ENCODE measurements at places on chromosomes 7 and 10.

- no peak for DNase-seq
These were observed 352.5 kb downstream of the FGFR2 start for GRCh38 chr10:121245754-121246153.

DNA sequence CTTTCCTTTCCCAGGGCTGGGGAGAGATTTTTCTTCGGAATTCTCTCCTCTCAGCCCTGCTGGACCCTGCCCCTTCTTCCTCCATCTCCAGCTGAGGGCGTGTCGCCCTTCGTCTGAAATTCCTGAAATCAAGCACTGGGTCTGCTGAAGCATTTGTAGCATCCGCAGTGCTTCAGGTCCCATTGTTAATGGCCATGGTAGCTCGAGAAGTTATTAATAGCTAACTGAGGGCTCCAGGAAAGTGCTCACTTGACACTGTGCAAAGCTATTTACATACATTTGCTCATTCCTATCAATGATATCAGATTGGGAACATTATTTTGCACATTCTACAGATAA, 515 bp downstream of the FAM149B1 start:
- DNase-seq = no peak

- no peak for DNase-seq
These were observed 145.5 kb upstream of the CELF2 start for GRCh38 chr10:10872035-10872673.

DNA sequence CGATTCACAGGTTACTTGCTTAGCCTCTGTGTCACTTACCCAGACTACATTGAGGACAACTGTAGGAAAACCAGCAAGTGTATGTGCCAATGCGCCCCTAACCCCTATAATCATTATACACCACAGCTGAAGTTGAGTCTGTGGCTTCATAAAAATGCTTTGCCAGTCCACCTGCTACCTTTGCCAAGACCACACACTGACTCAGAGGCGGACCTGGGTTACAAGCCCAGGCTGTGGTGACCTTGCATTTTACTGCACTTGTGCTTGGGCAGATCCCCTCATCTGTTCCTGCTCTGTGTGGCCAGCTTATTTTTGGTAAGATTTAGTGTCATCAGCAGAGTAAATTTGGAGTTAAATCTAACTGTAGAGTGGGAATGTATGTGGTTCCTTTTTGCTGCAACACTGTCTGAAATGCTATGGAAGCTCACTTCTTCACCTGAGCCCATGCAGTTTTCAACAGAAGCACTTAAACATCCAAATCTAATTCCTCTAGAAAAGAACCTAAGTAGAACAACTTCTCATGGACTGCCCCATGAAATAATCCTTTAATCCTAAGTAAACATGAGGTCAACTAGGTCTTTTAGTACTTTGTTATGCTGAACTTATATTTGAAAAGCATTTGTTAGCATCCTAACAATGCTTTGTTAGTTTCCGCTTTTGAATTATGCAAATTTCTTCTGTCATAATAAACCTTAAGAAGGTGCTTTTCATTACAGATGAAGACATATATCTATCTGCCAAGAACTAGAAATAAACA, 96.2 kb upstream of the AMPH start:
- DNase-seq = no peak

- no peak for DNase-seq
These were observed 159.1 kb downstream of the SEC23IP start for GRCh38 chr10:120051671-120052070.

- no peak for DNase-seq
These were observed 24.5 kb downstream of the TAS2R16 start for GRCh38 chr7:122970740-122971725.

DNA sequence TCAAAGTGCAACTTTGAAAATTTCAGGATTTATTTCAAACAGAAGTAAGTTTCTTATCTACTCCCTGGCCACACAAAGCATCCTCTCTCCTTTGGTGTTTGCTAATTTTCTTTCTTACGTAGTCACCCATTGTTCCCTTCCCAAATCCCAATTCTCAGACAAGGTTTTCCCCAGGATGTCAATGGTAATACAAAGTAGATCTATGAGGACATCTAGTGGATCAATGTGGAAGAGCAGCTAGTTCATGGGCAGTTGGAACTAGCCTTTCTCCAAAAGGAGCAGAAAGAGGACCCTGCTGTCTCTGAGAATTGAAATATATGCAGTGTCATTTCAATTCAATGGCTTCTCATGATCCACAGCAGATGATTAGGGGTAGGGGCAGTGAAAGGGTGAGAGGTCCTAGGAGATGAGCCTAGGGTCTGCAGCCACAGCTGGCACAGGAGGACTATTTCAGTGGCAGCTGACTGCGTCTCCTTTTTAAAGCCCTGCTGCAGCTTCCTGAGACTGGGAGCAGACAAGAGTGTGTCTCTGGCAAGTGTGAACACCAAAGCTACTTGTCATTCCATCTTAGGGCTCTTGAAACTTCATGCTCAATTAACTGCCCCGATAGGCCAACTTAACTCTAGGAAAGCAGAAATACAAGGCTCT, 632.6 kb downstream of the KCNMA1 start:
- no peak for DNase-seq

DNA sequence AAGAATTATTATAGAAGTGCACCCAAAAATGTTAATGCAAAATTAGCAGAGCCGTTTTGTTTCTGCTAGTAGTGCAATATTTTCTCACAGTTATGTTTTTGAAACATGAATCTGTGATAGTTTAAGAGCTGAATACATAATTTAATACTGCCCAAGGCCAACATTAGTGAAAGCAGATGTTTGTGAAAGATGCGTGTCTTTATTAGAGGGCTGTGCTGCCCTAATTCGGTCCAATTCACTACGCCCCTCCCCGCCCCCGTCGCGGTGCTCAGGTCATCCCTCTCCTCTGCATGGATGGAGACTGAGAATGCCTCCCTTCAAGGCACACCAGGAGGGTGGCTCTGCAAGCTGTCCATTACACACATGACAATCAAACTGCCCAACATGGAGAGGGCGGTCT, 172.0 kb downstream of the TEX36 start:
- DNase-seq = no peak

- DNase-seq = no peak
These were observed 68.7 kb downstream of the NEUROD6 start for GRCh38 chr7:31271641-31272405.

- DNase-seq = no peak
These were observed 136.4 kb downstream of the OAT start for GRCh38 chr10:124282326-124282725.

- DNase-seq = no peak
These were observed 54.5 kb downstream of the GLRX3 start for GRCh38 chr10:130190737-130191115.

DNA sequence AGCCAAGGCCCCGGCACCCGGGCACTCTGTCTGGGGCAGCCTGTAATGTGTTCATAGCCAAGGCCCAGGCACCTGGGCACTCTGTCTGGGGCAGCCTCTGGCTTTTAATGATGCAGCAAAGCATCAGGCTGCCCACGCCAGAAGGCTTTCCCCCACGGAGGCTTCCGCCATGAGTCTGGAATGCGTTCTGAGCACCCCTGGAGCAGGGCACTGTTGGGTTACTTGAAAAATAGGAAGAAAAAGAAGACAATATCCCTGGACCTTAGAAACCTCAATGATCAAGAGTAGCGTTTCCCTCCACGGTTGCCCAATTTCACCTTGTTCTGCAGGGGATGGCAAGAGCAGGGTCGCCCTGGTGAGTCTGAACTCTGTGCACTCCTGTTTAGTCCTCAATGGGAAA, 565.0 kb downstream of the PTPRN2 start:
- DNase-seq = no peak

- DNase-seq = no peak
These were observed 183.0 kb upstream of the ANK3 start for GRCh38 chr10:60572511-60573194.

- no peak for DNase-seq
These were observed 598.8 kb downstream of the SUGCT start for GRCh38 chr7:40733578-40733977.

DNA sequence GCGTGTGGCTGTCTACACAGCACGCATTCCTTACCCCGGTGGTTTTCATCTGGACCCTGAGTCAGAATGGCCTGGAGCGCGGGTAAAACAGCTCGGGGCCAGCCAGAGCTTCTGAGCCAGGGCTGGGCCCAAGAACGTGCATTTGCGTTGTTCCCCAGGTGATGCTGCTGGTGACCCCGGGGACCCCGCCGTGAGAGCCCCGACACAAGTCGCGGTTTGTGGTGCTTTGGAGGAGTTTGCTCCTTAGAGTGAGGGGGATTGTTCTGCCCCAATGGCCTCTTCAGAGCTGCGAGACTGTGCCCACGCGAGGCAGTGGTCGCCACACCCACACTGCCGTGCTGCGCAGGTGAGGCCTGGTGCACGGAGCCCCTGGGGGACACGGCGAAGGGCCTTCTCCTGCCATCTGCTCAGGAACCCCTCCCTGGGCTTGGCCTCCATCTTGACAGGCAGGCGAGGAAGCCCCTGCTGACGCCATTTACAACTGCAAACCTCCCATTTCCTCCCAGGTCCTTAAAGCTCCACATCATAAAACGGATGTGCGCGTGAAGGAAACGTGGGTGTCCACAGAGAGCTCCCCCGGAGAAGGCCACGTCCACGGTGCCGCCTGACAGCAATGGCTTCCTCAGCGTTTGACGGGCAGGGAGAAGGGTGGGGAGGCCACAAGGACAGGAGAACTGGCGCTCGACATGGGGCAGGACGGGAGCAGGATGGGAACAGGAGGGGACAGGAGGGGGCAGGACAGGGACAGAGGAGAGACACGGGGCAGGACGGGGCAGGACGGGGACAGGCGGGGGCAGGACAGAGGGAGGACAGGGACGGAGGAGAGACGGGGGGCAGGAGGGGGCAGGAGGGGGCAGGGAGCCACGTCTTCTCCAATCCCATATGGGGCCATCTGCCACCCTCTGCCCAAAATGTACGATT, 477.2 kb downstream of the DNAJB6 start:
- DNase-seq = no peak

- DNase-seq = no peak
These were observed 143.1 kb downstream of the DYNC2I1 start for GRCh38 chr7:158999496-158999895.

GRCh38 chr10:6871128-6871527, 291.1 kb upstream of the PRKCQ start:
- DNase-seq = no peak

- DNase-seq = no peak
These were observed 178.0 kb downstream of the SRPK2 start for GRCh38 chr7:105210721-105211205.

GRCh38 chr10:91251430-91252056, 31.1 kb downstream of the PCGF5 start:
- peak; percentile 72 for DNase-seq

DNA sequence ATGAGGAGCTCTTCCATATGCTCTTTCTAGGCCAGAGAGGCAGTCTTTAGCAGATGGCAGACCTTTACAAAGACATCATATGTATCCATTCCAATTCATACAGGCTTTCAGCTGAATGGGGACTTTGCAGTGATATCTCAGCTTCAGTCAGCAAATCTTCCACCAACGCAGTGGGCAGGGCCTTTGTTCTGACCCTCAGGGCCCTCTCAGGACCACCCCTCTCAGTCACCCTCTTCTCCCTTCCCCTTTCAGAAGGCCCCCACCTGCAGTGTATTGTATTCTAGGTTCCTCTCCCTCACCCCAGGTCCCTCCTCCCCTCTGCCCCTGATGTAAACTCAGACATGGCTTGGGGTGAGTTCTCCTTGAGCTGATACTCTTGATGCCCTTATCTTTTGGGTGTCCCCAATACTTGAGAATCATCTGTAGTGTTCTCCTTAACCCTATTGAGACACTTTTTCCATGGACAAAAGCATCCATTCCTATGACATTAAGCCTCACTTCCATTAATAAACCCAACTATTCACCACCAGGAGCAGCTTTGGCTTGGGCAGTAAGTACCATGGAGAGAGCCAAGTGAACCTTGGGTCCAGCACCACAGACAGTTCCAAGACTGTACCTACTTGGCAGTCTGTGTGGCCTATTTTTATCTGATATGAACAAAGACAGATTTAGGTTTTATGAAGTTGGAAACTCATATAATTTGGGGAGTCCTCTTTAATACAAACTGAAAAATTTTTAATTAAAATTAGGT, 62.7 kb downstream of the ADCYAP1R1 start:
- DNase-seq = no peak

GRCh38 chr7:128997181-128997580, 57.7 kb downstream of the TNPO3 start:
- no peak for DNase-seq

DNA sequence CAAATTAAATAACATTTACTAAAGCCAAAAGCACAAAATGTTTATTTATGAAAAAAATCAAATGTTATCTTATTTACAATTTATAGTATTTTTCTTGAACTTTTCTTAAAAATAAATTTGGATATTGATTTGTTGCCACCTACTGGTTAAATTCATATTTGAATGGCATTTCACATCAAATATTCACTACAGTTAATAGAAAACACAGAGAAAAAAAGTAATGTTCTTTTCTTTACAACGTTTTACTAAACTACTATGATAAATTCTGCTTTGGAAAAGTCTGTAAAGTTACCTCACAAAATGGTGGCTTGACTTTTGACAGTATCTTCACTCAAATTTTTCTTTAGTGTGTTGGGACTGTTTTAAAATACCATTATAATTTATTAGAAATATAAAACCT, 52.7 kb downstream of the SRPK2 start:
- no peak for DNase-seq

DNA sequence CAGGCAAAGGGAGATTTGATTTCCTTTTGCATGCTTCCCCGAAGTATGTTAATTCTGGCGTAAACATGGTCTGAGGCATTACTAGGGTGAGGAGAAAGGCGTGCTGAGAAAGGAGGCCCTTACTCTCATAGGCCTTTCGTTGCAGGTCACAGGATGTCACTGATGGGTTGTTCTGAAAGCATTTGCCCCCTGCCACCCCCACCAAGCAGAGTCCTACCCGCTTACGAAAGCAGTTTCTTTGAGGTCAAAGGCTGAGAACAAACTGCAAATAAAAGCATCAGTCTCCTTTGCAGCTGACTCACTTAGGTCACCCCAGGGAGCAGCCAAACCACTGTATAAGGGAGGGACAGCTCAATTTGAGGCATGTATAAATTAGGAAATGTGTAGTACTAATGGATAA, 57.1 kb downstream of the BPGM start:
- DNase-seq = no peak

- DNase-seq = no peak
These were observed 64.7 kb downstream of the KAT6B start for GRCh38 chr10:74891053-74891452.

DNA sequence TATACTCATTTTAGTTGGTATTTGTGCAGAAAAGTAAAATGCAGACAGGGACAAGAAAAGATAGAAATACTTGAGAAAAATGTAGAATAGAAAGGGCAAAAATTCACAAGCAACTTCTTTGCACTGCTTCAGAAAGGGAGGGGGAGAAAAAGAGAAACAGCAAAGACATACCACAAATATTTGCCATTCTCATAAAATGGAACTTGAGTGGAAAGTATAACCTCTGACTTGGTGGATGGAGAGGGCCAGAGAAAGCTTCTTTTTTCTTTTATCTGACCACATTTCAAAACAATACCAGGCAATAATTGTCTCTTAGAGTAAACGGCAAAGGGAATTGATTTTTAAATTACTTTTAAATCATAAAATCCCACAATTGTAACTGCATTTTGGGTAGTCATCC, 35.8 kb upstream of the TRUB1 start:
- no peak for DNase-seq

DNA sequence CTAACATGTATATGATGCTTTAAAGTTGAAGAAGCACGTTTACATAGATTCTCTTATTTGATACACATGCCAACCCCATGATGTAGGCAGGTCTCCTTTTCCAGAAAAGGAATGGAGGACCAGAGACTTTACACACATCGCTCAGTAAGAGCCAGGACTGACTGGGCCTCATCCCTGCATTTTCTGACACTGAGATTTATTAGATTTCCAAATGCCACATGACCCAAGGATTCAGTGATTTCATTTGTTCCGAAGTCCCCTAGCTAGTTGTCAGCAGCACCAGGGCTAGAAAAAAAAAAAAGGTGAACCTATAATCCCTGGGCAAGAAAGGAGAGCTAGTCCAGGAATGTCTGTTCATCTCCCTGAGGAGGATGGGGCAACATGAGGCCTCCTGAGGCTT, 143.3 kb upstream of the AGK start:
- no peak for DNase-seq

Measured in CD4-positive, alpha-beta T cell treated with Interleukin-15 for 4 hours (primary cell).